Activated CD8-positive, alpha-beta memory T cell treated with anti-CD3 and anti-CD28 coated beads for 1 hour (primary cell): ENCODE measurements at places on chromosomes 1 and 21.

DNA sequence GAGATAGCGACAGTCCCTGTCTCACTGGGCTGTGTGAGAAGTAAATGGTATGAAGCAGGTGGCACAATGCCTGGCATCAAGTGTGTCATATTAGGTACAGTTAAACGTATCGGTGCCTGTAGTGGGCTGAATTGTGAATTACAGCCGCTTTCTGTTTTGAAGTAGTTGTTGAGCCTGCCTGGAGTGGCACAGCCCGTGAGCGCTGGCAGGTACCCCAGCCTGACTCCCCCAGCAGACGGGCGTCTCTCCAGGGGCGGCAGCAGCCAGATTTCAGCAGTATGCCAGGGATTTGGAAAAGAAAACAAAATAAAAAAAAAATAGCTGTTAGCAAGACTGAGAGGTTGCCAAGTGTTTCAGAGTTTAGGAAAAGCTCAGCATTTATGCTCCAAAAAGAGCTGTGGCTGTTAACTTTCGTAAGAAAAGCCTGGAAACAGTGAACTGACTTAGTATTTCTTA, 26.6 kb upstream of the GPR153 start:
- DNase-seq, result no peak

GRCh38 chr1:65880611-65881010, 87.9 kb downstream of the PDE4B start:
- DNase-seq, result no peak

- DNase-seq, result no peak
These were observed 943 bp downstream of the SEMA6C start for GRCh38 chr1:151145304-151146071.

DNA sequence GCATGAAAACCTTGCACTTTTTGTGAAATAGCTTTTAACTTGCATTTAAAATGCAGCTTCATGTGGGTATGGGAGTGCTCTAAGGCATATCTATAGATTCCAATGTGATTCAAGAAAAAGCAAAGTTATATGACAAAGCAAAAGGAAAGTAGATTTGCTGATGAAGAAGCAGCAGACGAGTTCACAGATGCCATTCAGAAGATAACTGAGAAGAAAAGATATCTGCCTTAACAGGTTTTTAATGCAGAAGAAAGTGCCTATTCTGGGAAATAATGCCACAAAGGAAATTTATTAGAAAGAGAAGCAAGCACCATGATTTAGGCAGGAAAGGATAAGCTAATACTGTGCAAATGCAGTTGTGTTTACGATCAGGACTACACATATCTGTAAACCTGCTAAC, 68.1 kb downstream of the PHTF1 start:
- no peak for DNase-seq

DNA sequence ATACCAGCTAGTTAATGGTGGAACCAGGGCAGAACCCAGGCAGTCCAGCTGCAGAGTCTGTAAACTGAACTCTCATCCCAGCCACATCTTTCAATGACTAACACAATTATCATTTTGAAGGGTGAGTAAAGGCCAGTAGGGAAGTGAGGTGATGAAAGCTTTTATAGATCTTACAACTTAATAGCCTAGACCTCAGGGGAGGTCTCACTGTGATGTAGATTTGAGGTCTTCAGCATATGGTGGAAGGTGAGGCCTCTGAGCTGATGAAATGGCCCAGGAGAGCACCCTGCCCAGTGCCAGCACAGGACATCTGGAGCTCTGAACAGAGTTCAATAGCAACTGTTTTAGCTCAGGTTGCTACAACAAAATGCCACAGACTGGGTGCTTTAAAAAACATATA, 44.8 kb upstream of the POU2F1 start:
- no peak for DNase-seq

DNA sequence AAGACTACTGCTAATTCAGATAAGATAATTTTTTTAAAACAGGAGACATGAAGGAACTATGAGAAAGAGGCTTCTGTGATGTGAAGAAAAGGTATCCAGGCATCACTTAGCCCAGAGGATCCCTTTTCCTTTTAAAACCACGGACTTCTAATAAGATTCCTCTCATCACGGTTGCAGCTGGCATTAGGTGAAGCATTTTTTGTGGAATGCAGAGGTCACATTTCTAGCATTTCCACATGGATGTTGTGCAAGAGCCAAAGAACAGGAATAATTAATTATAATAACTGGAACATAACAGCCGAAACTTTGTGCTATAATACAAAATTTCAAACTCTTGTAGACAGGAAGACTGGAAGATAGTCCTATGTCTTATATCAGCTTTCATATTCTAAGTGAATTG, 27.6 kb downstream of the CYP2J2 start:
- DNase-seq, result no peak

GRCh38 chr1:205950280-205950679, 7.0 kb upstream of the SLC26A9 start:
- DNase-seq, result no peak

- no peak for DNase-seq
These were observed 36.1 kb downstream of the NTPCR start for GRCh38 chr1:232986527-232986922.

- no peak for DNase-seq
These were observed 604.6 kb downstream of the LRRIQ3 start for GRCh38 chr1:73593364-73593763.

DNA sequence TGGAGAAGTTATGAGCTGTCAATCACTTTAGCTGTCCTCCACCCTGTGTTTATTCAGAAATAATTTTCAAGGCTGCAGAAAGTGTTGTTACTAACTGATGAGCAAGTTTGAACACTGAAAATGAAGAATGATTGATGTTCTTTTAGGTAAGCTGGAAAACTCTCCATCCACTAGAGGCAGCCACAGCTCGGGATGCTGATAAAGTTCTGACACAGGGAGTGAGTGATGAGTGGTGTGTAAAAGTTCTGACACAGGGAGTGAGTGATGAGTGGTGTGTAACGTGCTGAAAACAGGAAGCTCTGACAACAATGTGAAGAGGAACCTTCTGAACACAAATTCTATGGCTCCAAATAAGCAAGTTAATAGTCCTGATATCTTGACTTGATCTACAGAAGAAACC, 197.5 kb upstream of the PTBP2 start:
- no peak for DNase-seq

- DNase-seq, result no peak
These were observed 1.2 kb downstream of the GPR52 start for GRCh38 chr1:174448974-174449373.

GRCh38 chr1:203426366-203426765, 49.2 kb upstream of the PRELP start:
- no peak for DNase-seq

- DNase-seq, result no peak
These were observed 33.4 kb downstream of the GLIS1 start for GRCh38 chr1:53705446-53706096.

DNA sequence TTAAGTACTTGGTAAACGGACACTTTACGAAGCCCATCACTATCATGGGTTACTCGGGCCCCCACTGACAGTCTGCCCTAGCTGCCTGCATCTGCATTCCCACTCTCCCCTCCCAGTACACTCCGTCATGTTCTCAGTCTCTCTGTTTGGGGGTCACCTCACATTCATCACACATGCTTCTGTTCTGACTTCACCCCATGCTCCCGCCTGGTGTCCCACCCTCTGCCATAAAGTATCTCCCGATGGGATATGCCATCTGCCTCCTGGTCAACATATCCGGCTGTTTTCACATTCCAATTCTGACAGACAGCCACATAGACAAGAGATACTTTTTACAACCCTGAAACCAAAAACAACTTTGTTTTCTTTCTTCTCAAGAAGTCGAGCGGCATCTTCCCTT, 1.0 kb downstream of the OLFML2B start:
- DNase-seq, result no peak

DNA sequence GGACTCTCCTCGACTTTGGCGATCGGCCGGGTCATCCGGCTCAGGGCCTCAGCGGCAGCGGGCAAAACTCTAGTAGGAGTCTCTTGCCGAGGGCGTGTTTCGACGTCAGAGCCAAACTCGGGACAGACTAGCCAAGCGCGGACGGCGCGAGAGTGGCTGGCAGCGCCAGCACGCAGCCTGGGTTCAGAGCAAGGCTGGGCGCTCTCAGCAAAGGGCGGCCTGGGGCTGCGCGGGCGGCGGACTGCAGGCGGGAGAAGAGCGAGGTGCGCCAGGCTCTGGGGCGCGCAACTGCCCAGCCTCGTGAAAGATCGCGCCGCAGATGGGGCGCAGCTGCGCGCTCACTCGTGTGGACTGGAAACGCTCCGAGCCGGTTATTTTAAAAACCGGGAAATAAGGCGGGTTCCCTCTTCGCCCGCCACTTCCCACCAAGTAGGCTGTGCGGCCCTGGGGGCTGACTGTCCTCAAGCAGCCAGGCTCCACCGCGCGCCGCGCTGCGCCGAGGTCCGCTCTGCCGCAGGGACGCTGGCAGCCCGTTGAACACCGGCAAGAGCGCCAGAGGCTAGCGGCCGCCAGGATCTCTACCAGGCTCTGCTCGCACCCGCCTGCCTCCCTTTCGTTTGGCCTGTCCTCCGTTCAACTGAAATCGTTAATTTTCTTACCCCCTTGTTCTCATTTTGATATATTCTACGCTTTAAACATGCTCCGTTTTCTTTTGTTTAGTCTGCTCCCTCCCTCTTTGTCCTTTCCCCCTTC, 2.4 kb downstream of the ALX3 start:
- no peak for DNase-seq

- no peak for DNase-seq
These were observed 3.3 kb downstream of the DPH5 start for GRCh38 chr1:101022294-101022693.

- no peak for DNase-seq
These were observed 33.9 kb downstream of the FAAP20 start for GRCh38 chr1:2160451-2161300.

GRCh38 chr1:3004285-3005205, 16.7 kb upstream of the ACTRT2 start:
- no peak for DNase-seq

GRCh38 chr1:156857532-156857931, 1.4 kb downstream of the INSRR start:
- DNase-seq, result no peak

DNA sequence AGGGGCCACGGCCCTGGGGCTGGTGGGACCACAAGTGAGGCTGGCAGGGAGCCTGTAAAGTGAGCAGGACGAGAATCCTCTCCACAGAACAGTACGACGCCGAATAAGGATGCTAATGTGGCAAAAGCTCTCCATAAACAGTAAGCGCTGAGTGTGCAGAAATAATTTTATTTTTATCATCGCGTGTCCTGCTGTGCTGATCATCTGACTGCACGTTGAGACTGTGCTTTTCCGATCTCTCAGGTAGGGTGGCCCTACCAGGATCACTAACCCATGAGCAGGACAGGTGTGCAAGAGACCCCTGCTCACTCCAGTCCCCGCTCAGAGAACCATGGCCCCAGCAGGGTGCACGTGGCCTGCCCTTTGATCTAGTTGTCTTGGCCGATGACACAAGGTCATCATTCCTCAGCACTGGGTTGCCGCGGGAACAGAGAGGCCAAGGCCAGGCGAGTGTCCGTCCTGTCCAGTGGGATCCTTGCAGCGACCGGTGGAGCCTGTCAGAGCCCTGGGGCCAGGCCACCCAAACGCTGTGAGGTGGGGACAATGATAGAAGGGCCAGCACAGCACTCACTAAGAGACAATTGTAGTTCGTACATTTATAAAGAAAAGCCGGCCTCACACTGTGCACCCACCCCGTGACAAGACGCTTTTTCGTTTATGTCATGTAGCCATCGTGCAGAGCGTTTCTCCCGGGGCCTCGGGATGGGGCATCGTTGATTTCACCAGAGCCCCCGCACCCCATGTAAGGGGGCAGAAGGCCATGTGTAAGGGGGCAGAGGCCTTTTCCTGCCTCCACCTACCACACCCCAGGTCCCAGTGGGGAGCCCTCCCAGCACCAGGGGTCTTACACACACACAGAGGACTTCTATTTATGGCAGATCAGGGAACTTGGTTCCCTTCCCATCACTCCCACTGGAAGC, 52.7 kb upstream of the ADARB1 start:
- DNase-seq, result no peak

- DNase-seq, result no peak
These were observed 21.8 kb downstream of the ENAH start for GRCh38 chr1:225631021-225631663.

DNA sequence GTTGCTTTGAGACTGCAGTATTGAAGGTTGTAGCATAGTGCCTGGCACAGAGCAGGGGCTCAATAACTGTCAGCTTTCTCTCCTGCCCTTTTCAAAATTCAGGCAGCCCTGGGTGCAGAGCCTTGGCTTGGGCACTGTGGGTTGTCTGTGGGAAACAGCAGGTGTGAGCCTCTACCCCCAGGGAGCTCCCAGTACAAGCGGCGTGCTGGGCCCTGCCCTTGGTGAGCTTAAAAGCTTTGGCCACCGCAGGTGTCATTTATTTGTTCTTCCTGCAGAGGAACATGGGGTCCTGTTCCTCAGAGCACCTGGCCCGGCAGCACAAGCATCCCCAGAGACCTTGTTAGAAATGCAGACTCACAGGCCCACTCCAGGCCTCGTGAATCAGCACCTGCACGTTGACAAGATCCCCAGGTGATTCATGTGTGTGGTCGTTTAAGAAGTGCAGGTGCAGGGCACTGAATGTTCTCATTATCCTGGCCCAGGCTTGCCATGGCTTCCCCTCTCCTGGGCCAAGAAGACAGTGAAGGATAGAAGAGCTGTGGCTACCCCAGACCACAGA, 29.9 kb upstream of the IGSF21 start:
- no peak for DNase-seq

DNA sequence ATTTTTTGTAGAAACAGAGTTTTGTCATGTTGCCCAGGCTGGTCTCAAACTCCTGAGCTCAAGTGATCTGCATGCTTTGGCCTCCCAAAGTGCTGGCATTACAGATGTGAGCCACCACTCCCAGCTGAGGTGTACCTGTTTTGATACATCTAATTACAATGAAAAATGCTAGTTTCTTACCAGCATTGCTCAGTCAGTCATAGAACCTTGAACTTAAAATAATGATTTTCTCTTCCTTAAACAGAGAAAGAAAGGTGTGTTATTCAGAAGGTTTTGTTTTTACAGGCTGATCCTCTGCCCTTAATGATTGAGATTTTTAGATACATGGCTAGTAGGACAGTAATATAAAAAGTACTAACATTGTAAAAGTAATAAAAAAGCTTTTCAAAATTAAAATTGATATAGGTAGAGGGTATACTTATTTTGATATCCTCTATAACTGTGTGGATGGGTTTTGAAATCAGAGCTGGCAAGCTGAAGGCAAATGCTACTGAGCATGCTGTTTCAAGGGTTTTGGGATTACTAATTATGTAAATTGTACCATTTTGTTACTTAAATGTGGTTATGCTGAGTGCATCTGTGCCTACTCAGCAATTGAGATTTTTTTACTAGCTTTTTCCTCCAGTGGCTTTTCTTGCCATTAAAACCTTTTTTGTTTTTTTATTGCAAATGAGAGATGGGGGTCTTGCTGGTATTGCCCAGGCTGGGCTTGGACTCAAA, 16.1 kb downstream of the PRRC2C start:
- no peak for DNase-seq
